Stimulated activated CD4-positive, alpha-beta T cell treated with anti-CD3 and anti-CD28 coated beads, Interleukin-15, amount 100 ng/mL, for 24 hours (primary cell): ENCODE measurements at places on chromosomes 2 and 18.

- DNase-seq: no peak
These were observed 160.9 kb downstream of the RDH14 start for GRCh38 chr2:18399601-18400000.

DNA sequence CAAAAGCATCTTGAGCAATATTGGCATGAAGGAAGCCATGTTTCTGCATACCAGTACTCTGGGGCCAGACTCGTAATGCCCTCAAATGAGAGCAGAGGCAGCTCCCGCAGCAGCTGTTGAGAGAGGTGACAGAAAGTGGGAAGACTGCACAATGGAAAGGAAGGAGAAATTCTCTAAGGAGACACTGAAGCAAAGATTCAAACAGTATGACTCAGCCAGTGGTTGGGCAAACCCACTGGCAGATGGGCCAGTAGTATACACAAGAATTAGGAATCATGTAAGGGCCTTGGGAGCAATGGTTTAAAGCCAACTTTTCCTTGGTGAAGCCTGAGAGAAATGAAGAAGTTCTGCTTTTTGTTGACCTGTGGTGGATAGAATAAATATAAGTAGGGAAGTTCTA lies 2092.7 kb upstream of the PIK3C3 start:
- no peak for DNase-seq

DNA sequence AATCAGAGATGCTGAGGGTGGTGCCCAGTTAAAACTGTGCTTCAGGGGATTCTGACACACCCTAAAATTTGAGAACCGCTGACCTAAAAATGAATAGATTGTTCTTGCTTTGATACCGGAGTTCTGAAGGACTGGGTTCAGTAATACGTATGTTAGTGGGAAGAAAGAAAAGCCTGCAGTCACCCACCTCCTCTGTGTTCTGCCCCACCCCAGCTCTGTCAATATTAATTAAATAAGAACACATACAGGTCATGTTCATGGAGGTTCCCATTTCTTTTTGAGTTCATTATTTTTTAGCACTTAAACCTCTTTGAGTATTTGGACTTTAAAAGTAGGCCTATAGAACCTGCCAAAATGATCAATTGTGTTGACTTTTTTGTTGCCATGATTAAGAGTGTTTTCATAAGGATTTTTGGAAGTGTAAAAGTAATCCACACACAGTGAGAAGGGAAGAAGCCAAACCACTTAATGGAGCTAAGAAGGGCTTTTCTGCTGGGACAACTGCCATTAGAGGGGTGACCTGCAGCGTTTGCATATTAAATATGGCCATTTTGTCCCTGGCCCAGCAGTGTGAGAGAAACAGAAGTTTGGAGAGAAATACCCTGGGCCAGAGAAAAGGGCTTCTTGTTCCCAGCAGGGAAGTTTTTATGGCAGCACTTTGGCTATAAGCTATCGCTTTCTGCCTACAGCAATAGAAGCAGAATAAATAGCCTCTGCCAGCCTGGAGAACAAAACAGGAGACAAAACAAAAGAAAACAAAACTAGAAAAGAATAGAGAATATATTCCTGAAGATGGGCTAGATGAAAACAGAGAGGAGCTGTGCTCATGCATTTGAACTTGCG lies 80.7 kb upstream of the RNF152 start:
- no peak for DNase-seq

GRCh38 chr2:152445791-152446201 lies 110.8 kb downstream of the FMNL2 start:
- DNase-seq: peak; percentile 9

DNA sequence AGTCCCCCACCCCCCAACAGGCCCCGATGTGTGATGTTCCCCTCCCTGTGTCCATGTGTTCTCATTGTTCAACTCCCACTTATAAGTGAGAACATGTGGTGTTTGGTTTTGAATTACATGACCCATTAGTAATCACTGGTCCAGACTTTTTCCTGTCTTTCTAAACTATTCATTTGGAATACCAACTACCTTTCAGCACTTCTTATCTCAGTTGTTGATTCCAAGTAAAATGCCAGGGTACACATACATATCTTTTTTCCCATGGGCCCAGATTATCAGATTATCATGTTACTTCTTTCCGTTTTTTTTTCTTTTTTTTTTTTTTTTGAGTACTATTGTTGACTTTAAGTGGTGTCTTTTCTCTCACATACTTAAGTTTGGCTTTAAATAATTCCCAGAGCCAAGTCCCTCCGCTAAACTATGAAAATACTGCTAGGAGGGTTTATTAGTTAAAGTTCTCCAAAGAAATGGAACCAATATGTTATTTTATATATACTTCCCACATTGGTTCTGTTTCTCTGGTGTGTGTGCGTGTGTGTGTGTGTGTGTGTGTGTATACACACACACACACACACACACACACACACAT lies 389.3 kb downstream of the IRS1 start:
- DNase-seq: no peak

- no peak for DNase-seq
These were observed 27.1 kb downstream of the RRM2 start for GRCh38 chr2:10149635-10150034.

DNA sequence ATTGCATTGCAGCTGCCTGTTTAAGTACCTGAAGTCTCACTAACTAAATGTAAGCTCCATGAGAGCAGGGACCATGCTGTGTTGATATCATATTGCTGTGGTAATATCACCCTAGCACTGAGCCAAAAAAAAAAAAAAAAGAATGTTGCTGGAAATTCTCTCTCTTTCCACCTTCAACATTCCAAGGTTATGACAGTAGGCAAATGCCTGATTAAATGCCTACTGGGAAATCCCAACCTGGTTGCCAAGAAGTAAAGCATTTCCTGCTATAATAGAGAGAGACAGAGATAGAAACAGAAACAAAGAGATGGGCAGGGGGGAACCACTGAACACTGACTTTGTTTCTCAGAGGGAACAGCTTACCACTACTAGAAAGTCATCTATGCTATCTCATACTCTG lies 1604.2 kb downstream of the LRP1B start:
- no peak for DNase-seq

GRCh38 chr2:238966072-238966937 lies 118.4 kb downstream of the TWIST2 start:
- DNase-seq: no peak

DNA sequence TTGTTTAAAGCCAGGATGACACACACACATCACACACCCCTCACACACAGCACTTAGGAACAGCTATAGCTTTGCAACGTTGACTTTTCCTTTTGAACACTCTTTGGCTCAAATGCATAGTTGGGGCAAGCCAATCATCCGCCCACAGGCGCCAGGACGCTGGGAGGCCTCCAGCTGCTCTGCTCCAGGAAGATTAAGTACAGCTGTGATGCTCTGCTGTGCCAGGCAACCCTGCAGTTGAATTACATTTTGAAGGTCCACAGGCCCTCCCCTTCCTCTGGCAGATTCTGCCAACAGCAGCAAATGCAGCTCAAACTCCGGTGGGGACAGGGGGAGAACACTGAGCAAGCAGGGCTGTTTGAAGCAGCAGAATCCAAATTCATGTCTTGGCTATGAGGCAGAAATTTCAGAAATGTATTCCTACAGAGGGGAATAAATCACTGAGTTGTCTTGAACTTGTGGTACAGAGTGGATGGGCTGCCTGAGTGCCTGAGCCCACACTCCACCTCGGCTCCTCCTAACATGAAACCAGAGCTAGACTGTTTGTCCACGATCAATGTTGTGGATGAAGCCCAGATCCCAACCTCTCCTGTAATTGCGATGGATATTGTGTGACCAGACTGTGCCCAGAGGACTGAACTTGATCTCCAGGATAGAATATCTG lies 86.5 kb upstream of the PPP1CB start:
- no peak for DNase-seq

DNA sequence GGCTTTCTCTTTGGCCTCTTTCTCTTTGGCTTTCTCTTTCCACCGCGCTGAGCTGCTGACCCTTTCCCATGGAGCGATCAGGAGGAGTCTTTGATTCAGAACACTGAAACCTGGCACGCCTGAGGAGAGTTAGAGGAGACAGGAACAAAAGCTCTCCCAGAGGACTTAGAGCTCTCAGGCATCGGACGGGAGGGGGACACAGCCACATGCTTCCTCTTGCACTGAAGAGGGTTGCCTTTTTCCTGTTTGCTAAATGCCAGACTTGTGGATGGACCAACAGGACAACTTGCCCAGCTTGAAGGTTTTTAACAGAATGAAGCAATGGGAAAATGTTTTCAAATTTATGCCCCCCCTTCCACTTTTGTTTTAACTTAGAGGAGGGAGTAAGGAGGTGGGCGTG lies 3.6 kb upstream of the PTPN18 start:
- no peak for DNase-seq

DNA sequence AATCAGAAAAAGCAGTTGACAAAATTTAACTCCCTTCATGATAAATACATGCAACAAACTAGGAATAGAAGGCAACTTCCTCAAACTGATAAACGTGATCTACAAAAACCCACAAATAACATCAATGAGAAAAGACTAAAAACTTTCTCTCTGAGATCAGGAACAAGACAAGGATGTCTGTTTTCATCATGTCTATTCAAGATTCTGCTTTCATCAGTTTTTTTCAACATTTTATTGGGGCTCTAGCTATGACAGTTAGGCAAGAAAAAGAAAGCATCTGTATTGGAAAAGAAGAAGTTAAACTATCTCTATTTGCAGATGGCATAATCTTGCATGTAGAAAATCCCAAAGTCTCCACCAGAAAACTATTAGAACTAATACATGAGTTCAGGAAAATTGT lies 12.3 kb upstream of the CHST10 start:
- no peak for DNase-seq
